ENCODE measurements at places on chromosomes 5 and 9.
A peak's percentile ranks its signal among the peaks of the same experiment; 100 is the strongest.

- no peak for DNase-seq
These were observed 76.6 kb upstream of the XPA start for GRCh38 chr9:97773723-97774122.

DNA sequence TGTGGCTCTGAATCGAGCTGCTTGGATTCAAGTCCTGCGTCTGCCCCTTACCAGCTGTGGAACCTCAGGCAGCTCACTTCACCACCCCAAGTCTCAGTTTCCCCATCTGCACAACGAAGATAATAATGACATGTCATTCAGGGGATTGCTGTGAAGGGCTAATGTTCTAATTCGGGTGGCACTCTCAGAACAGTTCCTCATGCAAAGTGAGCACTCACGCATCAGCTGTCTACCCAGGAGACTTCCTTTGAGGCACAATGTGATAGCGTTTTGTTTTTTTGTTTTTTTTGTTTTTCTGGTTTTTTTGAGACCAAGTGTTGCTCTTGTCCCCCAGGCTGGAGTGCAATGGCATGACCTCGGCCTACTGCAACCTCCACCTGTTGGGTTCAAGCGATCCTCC is 56.4 kb downstream of the NTNG2 start:
- no peak for DNase-seq

DNA sequence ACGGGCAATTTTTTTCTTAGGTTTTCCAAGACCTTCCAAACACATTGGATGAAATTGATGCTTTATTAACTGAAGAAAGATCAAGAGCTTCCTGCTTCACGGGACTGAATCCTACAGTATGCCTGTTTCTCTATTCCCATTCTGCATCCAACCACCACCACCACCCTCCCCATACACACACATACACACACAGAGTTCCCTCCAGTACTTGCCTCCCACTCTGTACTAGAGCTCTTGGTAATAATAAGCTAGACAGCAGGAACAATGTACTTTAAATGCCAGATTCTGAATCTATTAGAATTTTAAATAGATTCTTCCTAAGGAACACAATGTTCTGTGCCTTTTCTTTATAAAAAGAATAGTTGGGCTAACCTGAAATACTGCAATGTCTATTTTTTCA is 67.4 kb downstream of the KLF9 start:
- DNase-seq: no peak

DNA sequence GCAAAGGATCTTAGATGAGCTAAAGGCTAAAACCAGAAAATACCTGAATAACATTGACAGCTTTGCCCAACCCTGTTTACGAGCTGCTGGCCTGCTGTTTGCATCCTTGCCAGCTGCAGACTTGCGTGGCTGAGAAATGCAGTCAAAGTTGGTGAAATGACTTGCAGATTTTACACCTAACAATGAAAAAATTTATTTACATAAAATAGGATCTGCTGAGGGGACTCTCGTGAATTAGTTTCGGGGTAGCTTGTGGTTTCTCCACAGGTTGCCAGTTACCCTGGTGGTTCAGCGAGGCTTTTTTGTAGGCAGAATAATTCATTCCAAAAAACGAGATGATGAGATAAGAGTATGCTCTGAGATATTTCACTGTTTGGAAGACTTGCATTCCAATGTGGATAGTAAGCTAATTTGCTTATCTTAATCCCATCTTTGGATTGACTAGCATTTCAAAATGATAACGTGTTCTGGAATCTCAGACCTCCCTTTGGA is 65.7 kb upstream of the FANCC start:
- no peak for DNase-seq

DNA sequence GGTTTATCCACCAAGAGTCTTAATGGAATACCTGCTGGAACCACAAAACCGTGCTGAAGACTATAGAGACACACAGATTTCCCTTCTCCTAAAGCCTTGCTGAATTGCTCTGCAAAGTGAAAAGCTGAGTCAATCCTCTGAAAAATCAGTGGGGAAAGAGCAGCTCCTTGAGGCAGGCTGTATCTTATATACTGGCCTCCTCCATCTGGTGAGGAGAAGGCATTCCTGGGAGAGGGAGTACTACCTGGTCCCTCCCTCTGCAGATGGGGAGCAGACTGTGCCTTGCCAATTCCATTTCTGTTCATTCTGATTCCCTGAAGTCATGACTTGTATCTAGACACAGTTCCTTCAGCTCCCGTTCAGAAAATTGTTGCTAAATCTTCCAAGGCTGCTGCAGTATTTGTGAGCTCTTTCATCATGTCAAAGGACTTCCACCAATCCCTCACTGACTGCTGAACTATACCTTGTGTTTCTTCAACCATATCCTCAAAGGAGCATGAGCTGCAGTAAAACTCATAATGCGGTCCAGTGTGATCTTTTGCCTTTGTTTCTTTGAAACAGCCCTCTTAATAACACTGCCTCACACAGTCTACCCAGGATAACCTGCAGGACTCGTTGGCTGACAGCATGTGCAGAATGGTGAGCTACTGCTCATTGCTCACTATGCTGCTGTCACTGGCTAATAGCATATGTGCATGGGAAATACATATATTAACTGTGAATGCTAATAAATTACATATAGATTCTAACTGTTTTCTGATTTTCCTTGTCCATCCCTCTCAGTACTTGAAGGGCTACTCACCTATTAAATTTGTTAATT is 84.5 kb downstream of the FOXD1 start:
- no peak for DNase-seq

DNA sequence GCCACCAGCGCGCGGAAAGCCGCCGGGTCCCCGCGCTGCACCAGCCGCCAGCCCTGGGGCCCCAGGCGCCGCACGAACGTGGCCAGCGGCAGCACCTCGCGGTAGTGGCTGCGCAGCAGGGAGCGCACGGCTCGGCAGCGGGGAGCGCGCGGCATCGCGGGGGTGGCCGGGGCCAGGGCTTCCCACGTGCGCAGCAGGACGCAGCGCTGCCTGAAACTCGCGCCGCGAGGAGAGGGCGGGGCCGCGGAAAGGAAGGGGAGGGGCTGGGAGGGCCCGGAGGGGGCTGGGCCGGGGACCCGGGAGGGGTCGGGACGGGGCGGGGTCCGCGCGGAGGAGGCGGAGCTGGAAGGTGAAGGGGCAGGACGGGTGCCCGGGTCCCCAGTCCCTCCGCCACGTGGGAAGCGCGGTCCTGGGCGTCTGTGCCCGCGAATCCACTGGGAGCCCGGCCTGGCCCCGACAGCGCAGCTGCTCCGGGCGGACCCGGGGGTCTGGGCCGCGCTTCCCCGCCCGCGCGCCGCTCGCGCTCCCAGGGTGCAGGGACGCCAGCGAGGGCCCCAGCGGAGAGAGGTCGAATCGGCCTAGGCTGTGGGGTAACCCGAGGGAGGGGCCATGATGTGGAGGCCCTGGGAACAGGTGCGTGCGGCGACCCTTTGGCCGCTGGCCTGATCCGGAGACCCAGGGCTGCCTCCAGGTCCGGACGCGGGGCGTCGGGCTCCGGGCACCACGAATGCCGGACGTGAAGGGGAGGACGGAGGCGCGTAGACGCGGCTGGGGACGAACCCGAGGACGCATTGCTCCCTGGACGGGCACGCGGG is at the start of gene TERT:
TERT (minus strand) TSS at position 234 of the 815 bp plus-strand sequence; CDS start at position 155, 79 bp downstream.
- peak; percentile 67 for DNase-seq

DNA sequence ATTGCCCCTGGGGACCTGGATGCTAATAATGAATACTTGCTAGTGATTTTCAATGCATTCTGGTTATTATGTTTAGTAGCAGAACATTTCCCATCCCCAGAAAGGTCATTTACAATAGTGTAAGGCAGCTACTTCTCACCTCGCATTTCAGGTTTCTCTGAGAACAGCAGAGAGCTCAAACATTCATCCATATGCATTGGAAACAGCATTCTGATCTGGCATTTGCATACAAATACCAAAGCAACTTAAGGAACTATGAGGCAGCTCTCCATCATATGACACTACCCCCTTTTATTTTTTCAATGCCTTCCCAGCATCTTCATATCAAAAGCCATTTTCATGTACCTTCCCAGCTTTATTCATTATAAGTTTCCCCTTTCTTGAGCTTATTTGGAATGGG is 6.4 kb downstream of the PPP2R2B start:
- DNase-seq: no peak

GRCh38 chr9:93958819-93959682 is 3.9 kb upstream of the BARX1 start:
- DNase-seq: no peak

- no peak for DNase-seq
These were observed 38.4 kb downstream of the PRRX2 start for GRCh38 chr9:129703667-129704355.

GRCh38 chr5:156277290-156277689 is 49.7 kb upstream of the SGCD start:
- no peak for DNase-seq
